ENCODE measurements at places on chromosomes 7 and 10.

- no peak for DNase-seq
Observed at GRCh38 chr10:98030093-98030821, at the start of gene CRTAC1. Gene CRTAC1, minus strand, starts transcription at chr10:98030621. Its CDS starts 149 bp downstream, at chr10:98030472.

DNA sequence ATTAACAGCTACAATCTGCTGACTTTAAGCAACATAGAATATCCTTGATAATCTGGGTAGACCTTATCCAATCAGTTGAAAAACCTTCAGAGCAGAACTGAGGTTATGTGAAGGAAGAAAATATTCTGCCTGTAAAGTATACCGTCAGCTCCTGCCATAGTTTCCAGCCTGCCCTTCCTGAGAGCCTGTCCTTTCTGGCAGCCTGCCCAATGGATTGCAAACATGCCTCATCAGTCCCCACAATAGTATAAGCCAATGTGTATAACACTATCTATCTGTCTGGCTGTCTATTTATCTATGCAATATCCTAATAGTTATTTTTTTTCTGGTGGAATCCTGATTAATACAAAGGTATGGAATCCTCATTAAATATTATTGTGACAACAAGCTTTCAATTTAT is 489.2 kb upstream of the KCND2 start:
- DNase-seq: no peak

- no peak for DNase-seq
Observed at GRCh38 chr7:78742694-78743093, 710.8 kb downstream of the MAGI2 start.

DNA sequence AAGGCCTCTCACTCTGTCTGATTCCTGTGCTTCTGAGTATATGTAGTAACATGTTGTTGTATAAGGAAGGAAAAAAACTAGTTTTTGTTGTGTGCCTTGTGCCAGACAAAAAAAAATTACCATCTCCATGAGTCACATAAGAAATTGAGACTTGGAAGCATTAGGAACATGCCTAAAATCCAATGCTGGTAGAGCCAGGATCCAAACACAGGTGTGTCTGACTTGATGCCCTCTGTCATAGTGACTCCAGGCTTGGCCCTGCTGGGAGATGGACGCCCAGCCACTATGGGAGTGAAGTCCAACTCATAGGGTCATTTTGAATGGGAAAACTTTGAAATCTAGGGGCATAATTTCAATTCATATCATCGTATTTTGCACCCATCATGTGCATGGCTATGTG is 38.0 kb downstream of the PYROXD2 start:
- no peak for DNase-seq

GRCh38 chr7:5428478-5429252 is 5.0 kb upstream of the TNRC18 start:
- no peak for DNase-seq

GRCh38 chr10:71840177-71840957 is 10.7 kb downstream of the PSAP start:
- DNase-seq: peak; percentile 23

DNA sequence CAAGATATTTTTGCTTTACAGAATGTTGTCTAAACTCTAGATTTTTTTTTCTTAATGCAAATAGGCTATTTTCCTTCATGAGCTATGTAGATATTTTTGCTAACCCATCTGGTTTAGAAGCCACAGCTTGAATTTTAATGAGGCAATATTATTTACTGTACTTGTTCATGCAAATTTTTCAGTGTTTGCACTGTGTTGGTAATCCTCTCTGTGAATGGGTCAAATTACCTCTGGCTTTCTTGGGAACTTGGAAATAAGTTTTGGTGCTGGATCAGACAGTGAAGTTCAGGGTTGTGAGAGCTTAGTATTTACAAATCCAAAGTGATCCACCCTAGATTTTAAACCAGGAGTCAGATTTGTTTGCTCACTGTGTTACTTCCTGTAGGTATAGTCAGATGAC is 686.9 kb downstream of the NXPH1 start:
- DNase-seq: no peak

DNA sequence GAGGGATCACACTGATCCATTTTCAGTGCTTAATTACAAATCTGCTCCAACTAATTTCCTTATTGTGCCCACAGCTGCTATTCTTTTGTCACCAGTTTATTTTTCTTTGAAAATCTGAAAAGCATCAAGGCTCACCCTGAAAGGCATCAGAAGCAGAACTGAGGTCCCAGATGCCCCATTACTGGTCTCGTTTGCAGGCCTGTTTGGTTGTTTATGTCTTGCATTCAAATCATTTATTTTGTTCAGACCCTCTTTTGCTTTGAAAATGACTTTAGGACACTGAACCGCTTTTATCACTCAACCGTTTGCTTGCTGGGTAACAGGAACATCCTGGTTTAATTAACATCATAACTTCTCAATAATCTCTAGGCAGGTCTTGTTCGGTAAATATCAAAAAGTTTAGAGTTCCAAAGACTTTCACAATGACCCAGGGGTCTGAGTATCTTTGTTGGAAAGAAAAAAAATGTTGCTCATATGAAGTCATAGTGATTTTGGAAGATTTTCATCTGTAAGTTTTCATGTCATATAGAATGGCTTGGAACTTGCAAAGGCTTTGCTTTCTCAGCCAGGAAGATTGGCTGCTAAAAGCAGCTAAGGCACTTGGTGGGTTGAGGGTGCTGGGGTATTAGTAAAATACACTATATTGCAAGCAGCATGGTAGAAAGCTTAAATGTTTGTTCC is 398.3 kb upstream of the NPVF start:
- no peak for DNase-seq

GRCh38 chr10:132881186-132881920 is 61.0 kb downstream of the CFAP46 start:
- DNase-seq: no peak

DNA sequence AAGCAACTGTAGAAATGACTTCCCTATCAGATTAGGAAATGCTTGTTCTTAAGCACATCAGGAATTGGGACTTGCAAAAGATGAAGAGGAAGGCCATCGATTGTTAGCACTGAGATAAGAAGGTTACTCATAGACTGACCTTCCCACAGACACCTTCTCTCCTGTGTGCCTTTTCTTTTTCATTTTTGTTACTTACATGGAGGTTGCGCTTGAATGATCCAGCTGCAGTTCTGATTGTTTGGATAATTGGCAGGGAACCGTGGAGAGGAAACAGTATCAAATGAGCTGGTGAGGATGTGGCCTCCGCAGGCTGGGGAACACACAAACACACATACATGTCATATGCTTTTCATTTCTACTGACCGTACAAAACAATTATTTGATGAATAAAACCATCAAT is 134.9 kb upstream of the RSU1 start:
- no peak for DNase-seq

GRCh38 chr10:35565602-35566081 is 39.5 kb upstream of the GJD4 start:
- no peak for DNase-seq

GRCh38 chr10:129914153-129914855 is 49.8 kb downstream of the EBF3 start:
- DNase-seq: no peak

DNA sequence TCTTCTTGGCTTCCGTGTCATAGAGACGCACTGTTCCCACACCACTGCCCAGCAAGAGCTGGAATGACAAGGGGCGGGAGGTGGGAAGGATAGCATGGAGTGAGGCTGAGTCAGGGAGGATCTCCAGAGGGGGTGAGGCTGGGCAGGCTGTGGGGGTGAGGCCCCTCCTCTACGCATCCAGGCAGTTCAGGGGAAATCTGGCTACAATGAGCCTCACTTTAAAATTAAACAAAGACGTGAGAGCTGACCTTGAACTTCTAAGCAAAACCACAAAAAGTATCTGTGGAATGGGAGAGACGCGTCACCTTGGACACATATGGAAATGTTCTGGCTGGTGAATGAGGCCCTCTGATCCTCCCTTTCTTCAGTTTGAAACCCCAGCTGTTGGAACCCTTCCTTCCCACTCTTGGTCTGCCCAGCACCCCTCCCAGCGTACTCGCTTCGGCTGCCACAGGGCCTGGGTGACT is 17.7 kb downstream of the WDR91 start:
- DNase-seq: no peak

DNA sequence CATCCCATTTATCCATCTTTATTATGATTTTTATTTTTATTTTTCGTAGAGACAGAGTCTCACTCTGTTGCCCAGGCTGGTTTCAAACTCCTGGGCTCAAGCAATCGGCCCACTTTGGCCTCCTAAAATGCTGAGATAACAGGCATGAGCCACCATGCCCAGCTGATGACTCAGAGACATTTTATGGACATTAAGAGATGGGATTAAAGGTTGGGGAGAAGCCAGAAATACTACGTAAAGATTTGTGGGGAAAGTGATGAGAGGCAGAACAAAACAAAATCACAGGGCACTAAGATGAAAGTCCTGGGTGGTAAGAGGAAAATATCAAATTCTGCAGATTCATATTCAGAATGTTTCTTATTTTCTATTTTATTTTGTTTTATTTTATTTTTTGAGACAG is 7.6 kb downstream of the WNT8B start:
- no peak for DNase-seq

GRCh38 chr10:11141571-11142091 is 124.0 kb downstream of the CELF2 start:
- peak; percentile 36 for DNase-seq

Measured in CD4-positive, alpha-beta T cell treated with Interleukin-17A for 4 hours (primary cell).